T-helper 9 cell (primary cell): ENCODE measurements at places on chromosomes 6 and 20.

- DNase-seq: no peak
Observed at GRCh38 chr20:63898882-63899558, 4.1 kb downstream of the DNAJC5 start.

DNA sequence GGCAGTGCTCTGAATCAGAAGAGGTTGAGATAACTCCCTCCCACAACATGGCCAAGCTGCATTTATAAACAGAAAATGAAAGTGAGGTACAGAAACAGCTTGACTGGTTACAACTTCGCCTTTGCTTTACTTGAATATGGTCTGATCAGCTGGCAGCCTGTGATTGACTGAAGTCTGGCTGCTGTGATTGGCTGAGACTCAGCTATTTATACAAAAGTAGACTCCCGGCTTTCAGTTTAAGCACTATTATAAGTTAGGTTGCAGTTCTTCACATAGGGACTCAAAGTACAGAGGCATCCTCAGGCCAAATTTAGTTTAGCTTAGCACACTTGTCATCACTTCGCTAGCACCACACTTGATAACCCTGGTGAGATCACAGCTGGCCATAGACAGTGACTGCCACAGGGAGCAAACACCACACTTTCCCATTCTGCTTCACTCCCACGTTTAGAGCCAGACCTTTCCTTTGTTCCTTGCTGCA lies 362.6 kb downstream of the EPM2A start:
- DNase-seq: no peak

GRCh38 chr20:17593902-17594301 lies 24.0 kb downstream of the DSTN start:
- no peak for DNase-seq

- no peak for DNase-seq
Observed at GRCh38 chr20:6157345-6157744, 34.5 kb upstream of the FERMT1 start.

DNA sequence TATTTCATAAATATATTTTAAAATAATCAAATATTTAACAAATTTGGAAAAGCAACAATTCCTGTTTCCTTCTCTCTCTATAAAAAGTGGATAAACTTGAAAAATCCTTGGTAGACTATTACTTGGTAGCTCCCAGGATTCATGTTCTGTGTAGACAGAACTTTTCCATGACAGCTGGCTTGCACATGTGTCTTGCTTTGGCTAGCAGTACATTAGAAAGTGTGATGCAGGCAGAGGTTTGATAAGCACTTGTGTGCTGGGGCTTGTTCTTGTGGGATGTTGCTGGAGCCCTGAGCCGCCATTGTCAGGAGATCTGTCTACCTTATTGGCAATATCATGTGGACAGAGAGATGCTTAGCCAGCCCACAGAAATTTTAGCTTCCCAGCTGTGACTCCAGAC lies 327.2 kb downstream of the CDKAL1 start:
- no peak for DNase-seq

- no peak for DNase-seq
Observed at GRCh38 chr6:142810952-142811514, 133.9 kb downstream of the HIVEP2 start.

GRCh38 chr20:63895952-63896263 lies 982 bp downstream of the DNAJC5 start:
- no peak for DNase-seq

GRCh38 chr20:23257106-23257761 lies 93.4 kb upstream of the NXT1 start:
- DNase-seq: no peak

DNA sequence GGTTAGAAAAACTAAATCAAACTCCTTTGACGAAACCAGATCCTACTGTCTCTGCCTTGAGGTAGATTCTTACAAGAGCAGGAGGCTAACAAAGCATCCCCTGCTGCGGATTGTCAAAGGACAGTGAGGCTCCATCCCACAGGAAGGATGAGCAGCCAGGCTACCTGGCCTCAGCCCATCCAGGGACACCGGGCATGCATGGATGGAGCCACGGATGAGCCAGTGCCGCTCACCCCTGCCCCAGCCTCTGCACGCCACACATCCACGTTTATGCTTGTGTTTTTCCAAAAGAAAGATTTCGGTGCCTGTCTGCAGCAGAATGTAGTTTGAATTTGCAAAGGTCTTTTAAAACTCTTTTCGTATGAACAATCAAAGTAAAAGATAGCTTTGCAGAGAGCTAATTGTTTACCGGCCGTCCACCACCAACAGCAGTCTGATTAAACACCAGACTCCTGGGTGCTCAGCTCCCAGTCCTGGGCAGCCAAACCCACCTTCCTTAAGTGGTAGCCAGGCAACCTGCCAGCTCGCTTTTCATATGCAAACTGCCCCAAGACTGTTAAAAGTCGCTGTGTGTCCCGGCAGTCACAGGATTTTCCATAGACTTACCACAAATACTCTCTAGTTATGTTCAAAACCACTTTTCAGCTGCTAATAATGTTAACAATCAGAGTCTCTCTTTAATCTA lies 999 bp downstream of the THBS2 start:
- DNase-seq: no peak

DNA sequence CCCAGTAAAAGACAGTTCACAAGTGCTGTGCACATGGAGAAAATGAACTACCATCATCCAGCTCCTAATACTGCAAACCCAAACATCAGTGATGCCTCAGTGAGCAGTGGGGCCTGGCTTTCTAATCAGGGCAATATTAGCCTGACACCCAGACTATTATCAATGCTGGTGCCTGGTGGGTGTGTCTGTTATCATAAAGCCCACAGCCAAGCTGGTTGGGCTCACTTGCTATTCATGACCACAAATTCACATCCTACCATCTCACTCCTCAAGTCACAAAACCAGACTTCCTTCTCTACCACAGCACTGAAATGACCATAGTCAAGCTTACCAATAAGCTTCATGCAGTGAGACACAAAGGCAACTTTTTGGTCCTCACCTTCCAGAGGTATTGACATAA lies 180.8 kb upstream of the PLN start:
- DNase-seq: no peak

- DNase-seq: no peak
Observed at GRCh38 chr20:57205606-57206219, 60.7 kb downstream of the BMP7 start.

DNA sequence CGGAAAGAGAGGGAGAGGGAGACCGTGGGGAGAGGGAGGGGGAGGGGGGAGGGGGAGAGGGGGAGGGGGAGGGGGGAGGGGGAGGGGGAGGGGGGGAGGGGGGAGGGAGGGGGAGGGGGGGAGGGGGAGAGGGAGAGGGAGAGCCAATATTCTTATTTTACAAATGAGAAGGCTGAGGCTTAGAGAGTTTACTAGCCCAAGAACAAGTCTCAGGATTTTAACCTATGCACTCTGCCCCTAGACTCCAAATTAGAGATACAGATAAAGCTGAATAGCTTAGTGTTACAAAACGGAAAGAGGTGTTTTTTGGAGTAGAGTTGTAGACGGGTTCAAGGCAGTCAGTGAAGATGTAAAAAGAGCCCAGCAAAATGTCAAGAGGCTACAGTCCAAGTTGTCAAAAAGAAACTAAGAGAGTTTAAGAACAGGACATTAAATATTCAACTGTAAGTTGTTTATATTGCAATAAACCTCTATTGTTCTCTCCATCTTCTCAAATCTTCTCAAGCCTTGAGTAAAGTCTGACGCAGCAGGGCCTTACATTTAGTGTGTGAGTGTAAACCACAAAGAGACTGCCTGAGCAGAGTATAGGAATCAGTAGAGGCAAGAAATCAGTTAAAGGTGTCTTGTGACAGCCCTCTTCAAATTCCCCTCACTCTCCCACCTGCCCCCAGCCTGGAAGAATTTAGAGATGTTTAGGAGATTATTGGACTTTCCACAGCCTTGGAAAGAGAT lies 34.9 kb upstream of the AKIRIN2 start:
- no peak for DNase-seq

DNA sequence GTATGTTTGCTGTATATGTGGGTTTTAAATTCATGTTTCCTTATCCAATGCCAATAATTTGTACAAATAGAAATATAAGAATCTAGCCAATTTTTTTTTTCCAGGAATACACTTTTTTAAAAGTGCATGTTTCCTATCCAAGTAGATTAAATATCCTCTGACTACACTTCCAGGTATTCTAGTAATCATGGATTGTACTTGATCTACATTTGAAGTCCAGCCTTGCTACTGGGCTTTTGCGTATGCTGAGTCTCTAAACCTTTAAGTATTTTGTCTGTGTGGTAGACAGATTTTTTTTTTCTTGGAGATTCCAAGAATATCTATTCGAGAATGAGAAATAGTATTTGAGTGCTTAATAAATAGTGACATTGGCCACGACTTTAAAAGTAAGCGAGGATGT lies 188.3 kb downstream of the SASH1 start:
- DNase-seq: no peak

- DNase-seq: no peak
Observed at GRCh38 chr6:42450477-42451332, 1.0 kb downstream of the TRERF1 start.

DNA sequence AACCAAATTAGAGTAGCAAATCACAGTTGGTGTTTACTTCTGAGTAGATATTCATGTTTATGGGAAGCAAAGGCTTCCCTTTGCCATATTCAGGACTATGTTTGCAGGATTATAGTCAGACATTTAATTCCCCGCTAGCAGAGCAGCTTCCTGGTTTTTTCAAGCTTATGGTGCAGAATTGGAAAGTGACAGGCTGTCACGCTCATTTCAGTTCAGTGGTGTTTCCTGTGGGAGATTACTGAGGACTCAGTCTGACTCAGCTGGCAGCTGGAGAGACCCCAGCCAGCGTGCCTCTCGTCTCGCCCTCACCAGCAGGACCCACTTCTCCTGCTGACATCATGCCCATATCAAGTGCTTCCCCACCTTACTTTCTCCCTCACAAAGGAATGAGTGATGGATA lies 85.1 kb downstream of the LYRM2 start:
- DNase-seq: no peak

DNA sequence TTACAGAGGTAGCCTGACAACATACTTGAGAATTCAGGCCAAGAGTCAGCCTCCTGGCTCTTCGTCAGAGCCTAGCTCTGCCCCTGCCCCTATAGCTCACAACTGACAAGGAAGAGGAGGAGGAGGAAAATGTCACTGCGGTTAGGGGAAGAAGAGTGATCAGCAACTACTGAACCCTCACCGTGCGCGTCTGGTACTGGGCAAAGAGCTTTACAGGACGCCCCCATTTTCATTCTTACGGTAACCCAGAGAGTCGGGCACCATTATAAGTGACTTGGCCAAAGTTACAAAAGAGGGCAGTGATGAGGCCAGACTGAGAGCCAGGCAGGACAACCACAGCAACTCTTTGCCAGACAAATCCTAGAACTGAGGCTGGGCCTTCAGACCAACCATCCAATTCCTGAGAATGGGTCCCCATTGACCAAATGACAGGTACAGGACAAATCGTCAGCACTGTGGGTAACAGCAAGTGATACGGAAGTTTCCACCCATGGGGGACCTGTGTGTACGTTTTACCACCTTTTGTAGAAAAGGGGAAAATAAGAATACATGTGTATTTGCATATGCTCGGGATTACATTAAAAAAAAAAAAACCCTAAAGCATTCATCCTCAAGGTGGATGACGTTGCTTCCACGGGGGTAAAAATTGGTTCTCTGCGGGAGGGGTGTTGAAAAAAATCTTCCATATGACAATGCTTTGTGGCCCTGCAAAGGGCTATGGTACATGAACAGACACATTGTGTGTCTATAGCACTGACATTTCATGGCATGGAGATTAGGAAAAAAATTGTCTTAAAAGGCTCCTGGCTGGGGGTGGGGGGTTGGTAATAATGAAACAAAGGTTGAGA lies 118.0 kb downstream of the NFATC2 start:
- DNase-seq: no peak

DNA sequence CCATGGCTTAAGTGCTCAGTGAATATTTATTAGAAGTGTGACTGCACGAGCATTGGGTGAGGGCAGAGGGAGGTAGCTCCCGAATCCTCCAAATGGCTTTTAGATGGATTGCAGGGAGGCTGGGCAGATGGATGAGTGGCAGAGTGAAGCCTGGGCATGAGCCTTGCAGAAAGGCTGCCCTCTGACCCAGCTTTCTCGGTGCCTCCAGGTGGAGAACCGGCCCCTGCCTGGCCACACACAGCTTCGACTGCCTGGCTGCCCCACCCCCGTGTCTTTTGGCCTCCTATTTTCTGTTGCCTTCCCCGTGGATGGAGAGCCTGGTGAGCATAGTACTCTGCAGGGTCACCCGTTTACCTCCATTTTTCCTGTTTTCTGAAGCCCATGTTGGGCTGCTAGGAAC lies 3.4 kb downstream of the VARS2 start:
- DNase-seq: no peak

- DNase-seq: no peak
Observed at GRCh38 chr6:75619230-75619899, 17.7 kb downstream of the SENP6 start.

DNA sequence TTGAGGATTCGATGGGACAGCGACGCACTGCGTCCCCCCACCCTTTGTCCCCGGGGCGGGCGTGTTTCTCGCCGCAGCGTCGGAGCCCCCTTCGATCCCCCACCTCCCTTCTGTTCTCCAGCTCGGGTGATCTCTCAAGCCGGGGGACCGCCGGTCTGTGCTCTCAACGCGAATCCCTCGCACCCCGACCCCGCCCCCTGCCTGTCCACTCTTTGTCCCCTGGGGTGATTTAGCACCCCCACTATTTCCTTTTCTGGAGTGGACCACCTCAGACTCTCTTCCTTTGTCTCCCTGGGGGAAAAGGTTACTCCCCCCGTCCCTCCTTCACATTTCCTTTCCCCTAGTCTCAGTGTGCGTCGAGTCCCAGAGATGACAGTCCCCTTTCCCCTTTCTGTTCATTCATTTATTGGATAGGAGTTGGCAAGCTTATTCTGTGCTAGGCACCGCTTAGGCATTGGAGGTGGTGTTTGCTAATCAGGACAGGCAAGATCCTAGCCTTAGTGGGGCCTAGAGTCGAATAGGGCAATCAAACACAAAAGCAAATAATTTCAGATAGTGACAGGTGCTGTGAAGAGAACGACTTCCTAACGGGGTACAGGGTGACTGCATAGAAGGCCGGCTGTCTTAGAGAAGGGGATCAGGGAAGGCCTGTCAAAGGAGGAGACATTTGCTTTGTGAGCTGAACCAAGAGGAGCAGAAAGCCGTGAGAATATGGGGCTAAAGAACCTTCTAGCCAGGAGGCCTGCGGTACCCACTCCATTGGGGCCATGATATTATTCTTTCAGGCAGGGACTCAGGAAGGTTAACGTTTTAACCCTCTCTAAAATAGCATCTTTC lies 741 bp downstream of the PTPN1 start:
- DNase-seq: no peak

DNA sequence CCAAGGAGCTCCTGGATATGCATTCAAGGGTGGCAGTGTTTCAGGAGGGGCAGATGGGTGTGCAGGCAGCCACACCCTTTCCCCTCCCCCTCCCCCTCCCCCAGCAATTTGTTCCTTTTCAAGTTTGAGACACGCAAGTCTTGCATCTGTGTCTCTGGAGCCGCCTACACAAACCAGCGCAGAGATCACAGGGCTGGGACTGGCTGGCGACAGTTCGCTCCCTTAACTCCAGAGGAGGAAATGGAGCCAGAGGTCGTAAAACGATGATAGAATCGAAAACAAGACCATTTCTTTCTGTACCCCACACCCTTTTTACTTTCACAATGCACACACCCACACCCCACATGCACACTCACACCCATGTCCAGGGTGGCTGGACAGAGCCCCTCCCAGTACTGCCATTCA lies 163.1 kb downstream of the LY86 start:
- no peak for DNase-seq

GRCh38 chr6:137813308-137813970 lies 53.6 kb upstream of the TNFAIP3 start:
- no peak for DNase-seq

GRCh38 chr6:36955136-36955535 lies 598 bp downstream of the PI16 start:
- no peak for DNase-seq

- no peak for DNase-seq
Observed at GRCh38 chr20:17850684-17851026, 117.9 kb downstream of the SNX5 start.

GRCh38 chr6:105774247-105774646 lies 311.9 kb upstream of the PRDM1 start:
- DNase-seq: no peak
